ENCODE measurements at places on chromosomes 6 and 20.

- DNase-seq: no peak
These were observed 83.9 kb upstream of the CEP85L start for GRCh38 chr6:118735320-118735719.

DNA sequence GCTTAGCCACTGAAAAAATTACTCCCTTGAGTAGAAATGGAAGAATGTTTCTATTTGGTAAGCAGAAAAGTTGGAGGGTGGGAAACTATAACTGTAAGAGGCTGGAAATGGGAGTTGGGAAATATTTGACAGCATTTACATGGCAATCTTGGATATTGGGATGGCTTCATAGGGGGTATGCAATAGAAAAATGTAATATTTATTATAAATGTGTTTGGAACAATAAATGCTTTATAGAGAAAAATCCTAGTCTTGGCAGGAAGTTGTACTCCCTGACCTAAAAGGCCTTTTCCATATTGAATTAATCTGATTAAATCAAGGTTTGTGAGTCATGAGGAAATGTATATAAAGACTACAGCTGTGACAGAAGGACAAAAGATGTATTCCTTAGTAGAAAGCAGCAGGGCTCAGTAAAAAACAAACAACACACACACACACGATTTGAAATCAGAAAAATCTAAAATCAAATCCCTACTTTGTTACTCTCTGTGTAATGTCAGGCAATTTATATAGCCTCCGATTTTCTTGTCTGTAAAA is 272.3 kb downstream of the CD109 start:
- DNase-seq: no peak

- DNase-seq: no peak
These were observed 49.9 kb upstream of the FAM184A start for GRCh38 chr6:119128252-119128912.

- no peak for DNase-seq
These were observed 15.9 kb downstream of the CPNE1 start for GRCh38 chr20:35648836-35649235.

- no peak for DNase-seq
These were observed 172.9 kb upstream of the COL21A1 start for GRCh38 chr6:56420296-56420695.

DNA sequence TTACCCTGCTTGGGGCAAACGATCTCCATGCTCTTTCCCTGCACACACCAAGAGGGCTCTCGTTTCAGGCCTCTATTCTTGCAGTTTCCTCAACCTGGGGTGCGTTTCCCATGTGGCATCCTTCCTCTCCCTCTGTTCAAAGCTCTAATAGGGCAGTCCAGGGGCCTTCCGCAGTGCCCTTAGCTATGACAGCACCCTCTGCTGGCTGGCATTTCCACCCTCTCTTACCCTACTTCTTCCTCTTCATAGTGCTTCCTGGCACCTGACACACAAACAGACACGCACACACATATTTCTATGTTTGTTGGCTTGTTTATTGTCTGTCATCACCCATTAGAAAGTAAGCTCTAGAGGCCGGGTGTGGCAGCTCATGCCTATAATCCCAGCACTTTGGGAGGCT is 294.0 kb downstream of the CLIC5 start:
- DNase-seq: no peak

- DNase-seq: no peak
These were observed 304.7 kb upstream of the SGK1 start for GRCh38 chr6:134622382-134623173.

DNA sequence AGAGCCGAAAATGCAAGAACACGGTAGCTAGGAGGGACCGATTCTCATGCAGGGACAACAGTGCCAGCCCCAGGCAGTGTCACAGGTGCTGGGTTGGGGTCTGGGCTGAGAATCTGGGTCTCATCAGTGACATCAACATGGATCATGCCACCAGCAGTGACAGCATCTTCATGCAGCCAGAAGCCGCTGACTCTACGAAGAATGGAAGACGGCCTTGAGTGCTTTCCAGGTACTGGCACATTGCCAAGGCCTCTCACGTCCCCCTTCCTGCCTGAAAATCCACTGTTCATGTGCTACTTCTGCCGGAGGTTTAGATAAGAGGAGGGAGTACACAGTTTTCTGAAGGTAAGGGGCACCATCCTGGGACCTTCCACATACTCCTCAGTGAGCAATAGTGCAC is 141.1 kb upstream of the FOXQ1 start:
- no peak for DNase-seq

DNA sequence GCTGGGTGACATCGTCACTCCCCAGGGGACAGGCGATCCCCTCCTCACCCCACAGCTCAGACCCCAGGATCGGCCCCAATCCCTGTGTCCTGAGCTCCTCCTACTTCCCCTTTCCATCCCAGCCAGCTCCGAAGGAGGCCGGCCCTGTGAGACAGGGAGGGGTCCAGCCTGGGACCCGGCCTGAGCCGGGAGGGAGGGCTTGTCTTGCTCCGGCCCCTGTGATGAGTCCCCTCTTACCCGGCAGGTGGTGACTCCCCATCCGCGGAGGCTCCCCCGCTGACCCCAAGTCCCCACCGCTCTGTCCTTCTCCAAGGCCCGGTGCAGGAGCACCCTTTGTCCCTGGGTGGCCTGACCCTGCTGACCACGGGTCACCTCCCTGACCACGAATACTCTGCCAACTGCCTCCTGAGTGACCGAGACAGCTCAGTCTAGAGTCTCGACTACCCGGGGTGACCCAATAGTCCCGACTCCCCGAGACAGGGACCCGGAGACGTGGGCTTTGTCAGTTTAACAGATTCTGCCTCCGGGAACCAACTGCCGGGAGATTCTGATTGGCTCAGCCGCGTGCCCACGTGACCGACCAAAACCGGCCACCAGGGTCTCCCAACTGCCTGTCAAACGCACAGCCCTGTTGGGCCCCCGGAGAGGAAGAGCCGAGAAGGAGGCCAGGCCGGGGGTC is 187.4 kb upstream of the PROKR2 start:
- DNase-seq: peak; percentile 71

- DNase-seq: no peak
These were observed 39.2 kb downstream of the LIN28B start for GRCh38 chr6:104995989-104996617.

GRCh38 chr6:70113171-70113570 is 189.7 kb downstream of the COL9A1 start:
- DNase-seq: no peak

GRCh38 chr20:57698116-57698866 is 11.5 kb downstream of the PMEPA1 start:
- no peak for DNase-seq

- DNase-seq: no peak
These were observed 393.1 kb downstream of the ZFAND3 start for GRCh38 chr6:38212579-38212978.

- no peak for DNase-seq
These were observed 81.4 kb upstream of the TCF21 start for GRCh38 chr6:133807501-133807900.

GRCh38 chr6:128233531-128233930 is 286.9 kb downstream of the PTPRK start:
- DNase-seq: no peak

DNA sequence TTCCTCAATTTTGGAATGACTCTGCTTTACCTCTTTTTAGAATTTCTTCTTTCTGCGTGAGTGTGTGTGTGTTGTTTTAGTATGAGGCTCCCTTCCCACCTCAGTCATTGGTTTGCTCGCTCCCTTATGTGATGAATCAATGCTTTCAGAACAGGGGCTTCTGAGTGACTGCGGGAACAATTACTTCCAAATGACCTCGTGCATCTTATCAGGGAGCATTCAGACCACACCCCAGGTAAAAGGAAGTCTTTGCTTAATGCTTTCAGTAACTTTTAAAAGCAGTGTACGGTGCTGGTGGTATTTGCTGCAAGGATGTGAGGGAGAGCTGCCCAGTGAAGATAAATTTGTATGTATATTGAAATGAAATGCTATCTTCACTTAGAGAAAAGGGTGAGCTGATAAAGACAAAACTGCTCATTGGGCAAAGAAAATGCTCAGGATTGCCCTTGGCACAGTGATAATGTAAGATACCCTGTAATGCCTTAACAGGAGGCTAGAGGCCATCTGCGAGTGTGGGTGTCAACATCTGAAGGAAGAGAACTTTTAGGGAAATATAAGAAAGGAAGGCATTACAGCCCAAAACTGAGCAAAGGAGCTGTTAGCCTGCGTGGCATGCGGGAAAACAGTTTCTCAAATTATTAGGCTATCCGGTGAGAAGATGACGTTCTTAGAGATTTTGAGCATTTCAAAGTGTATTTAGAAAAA is at the start of gene MLIP:
Gene MLIP (plus strand): TSS at position 103 of the 705 bp plus-strand sequence. CDS start 37 bp downstream, at position 140.
- no peak for DNase-seq

Measured in natural killer cell treated with Interleukin-12 subunit alpha and Interleukin-12 subunit beta and Interleukin-15 and Interleukin-18, amount 100 ng/mL, for 72 hours (primary cell).